ENCODE measurements at places on chromosomes 4 and X.

DNA sequence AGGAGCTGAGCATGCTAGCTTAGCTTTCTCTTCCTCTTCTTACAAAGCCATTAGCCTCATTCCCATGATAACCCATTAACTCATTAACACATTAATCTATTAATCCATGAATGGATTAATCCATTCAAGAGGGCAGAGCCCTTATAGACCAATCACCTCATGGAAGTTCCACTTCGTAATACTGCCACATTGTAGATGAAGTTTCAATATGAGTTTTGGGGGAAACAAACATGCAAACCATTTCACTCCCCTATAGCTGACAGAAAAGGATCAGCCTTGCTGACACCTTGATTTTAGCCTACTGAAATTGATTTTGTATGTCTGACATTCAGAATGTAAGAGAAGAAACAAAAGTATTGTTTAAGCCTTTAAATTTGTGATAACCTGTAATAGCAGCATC lies 251.8 kb upstream of the GALNTL6 start:
- DNase-seq, result no peak

GRCh38 chr4:7771541-7772507 lies 167.8 kb downstream of the AFAP1 start:
- DNase-seq, result no peak

GRCh38 chrX:31139961-31140360 lies 68.1 kb upstream of the FTHL17 start:
- DNase-seq, result no peak

DNA sequence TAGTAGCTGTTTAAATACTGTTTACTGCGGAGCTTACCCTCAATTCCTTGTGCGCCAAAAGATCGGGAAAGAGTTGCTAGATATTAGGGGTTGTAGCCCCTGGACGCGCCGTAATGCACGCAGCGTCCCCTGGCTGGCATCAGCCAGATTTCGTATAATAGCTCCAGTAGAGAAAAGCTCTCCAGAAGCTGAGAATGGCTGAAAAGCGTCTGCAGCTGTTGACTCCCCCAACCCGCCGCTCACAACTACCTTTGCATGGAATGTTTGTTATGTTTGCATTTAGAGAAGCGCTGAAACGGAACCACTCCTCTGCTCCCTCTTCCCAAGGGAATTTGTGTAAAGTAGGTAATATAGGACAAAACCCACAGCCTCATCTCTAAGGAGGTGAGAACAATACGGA lies 3.7 kb downstream of the DOCK11 start:
- no peak for DNase-seq

DNA sequence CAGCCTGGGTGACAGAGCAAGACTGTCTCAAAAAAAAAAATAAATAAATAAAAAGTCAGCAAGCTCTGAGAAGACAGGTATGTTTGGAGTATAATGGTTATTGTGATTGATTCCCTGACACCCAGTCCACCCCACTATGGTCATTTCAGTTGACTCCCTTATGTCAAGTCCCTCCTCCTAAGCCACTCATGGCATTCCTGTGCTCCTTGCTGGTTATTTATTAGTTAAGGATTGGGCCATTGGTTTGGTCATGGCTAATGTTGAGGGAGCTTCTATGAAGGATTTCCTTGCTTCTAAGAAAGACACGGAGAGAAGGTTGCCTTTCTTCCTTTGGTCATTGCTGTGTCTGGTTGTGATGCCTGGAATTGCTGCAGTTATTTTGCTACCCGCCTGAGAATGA lies 140.1 kb downstream of the UCHL1 start:
- DNase-seq, result no peak

All from G401 (cell line).